MV-4-11 (cell line): ENCODE measurements at places on chromosomes 6 and 20.

DNA sequence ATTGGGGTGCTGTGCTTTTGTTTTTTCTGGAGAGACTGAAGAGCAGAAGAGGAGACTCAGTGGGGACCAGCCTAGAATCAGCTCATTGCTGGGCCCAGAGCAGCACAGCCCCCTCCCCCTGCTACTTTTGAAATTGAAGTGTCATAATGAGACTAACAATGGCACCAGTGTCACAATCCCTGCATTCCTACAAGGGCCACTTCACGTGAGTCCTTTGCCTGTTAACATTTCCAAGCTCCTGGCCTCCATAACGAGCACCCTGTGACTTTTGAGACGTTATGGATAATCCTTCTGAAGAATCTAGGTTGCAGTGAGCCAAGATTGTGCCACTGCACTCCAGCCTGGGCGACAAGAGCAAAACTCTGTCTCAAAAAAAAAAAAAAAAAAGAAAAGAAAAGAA is 41.7 kb downstream of the CNBD2 start:
- no peak for DNase-seq

DNA sequence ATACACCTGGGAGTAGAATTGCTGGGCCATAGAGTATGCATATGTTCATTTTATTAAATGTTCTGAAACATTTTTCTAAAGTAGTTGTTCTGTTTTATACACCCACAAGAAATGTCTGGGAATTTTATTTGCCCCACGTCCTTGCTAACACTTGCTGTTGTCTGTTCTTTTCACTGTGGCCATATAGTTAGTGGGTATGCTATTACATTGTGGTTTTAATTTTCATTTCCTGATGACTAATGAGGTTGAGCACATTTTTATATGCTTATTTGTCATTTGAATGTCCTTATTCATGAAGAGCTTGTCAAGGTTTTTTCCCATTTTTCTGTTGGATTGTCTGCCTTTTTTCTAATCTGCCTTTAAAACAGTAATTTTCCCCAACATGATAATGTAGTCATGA is 41.5 kb upstream of the TGM3 start:
- no peak for DNase-seq

DNA sequence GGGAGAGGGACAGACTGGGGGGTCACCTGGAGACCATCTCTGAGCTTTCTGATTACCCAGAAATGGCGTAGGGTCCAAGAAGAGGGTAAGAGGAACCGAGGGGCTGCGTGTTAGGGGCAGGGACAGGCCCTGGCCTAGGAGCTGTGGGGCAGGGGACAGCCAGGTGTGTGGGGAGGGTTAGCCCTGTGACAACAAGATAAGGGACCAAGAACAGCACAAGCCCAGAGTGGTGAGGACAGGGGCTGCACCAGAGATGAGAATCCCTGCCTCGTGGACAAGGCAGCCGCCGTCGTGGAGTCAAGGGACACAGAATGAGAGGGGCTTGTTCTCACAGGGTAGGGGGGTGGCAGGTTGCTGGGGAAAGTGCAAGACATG is 449 bp upstream of the AVP start:
- DNase-seq: no peak

GRCh38 chr6:106519460-106520394 is 109.6 kb downstream of the RTN4IP1 start:
- peak; percentile 95 for DNase-seq

DNA sequence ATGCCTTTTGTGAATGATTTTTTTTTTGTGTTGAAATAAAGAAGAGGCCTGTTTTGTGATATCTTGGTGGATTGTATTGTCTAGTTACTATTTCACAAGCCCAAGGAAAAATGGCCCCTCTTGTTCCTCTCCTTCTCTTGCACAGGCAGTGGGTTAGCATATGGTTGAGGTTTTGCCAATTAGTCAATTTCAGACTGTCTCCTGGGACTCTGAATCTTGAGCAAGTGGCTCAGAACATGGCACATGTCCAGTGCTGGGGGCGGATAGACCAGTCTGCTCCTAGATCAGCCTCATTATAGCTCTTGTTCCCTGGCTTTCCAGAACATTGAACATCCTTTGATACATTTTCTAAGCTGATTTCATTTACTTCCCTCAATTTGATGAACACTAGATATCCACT is 589.2 kb downstream of the PHF3 start:
- DNase-seq: no peak

DNA sequence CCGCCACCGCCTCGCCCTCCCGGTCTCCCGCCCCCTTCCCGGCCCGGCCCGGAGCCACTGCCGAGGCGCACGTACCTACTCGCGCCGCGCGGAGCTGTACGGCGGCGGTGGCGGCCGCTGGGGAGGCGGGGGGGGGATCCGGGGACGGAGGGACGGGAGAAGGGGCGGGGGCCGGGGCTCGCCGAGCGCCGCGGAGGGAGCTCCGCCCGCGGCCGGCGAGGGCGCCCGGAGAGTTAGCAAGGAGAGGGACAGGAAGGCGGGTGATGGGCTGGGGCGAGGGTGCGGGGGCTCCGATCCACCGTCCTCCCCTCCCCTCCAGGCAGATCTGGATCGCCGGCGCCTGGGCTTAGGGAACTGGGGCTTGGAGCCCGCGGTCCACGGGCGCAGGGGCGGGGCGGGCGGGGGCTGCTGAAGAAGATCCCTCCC is 548 bp upstream of the TMEM74B start:
- no peak for DNase-seq

- no peak for DNase-seq
Observed at GRCh38 chr6:73264446-73264845, 1.4 kb upstream of the KHDC1 start.

DNA sequence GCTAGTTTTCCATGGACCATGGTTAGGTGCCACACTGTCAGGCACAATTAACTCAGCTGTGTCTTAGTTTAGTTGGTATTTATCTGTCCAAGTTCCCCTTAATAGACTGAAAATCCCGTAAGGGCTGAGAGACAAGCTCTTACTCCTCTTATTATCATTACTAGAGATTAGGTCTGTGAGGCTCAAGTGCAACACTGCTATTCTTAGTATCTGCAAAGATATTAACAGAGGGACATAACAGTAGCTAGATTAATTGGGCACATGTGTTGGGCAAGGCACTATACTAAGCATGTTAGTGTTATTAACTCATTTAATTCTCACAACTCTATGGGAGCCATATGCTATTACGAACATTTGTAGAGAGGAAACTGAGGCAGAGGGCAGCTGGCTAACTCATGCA is 137.3 kb downstream of the VEGFA start:
- DNase-seq: no peak

GRCh38 chr6:150250826-150251225 is 108.0 kb downstream of the PPP1R14C start:
- no peak for DNase-seq

DNA sequence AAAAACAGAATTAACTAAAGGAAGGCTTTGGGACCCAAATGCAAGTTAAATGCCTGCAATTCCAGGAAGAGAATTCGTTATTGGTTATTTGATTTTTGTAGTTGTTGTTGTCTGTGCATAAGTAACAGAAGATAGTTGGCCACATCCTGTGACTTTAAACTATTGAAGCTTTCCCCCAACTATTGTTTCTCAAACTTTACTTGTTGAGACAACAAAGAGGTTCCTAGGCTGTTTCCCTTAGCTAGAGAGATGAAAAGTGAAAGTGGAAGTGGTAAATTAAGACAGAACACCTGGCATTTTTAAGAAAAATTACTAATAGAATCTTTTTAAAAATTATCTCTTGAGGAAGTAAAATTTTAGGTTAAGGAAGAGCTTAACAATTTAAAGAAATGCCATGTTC is 525.2 kb downstream of the PKHD1 start:
- DNase-seq: no peak

DNA sequence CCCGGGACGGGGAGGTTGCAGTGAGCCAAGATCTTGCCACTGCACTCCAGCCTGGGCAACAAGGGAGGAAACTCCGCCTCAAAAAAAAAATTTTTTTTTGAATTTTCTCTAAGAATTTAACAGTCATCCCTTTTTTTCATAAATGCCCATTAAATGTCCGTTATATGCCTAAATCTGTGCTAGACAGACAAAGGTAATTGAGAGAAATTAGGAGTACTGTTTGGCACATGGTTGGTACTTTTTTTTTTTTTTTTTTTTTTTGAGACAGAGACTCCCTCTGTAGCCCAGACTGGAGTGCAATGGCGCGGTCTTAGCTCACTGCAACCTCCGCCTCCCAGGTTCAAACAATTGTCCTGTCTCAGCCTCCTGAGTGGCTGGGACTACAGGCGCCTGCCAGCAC is 1.7 kb downstream of the PCMT1 start:
- DNase-seq: no peak

GRCh38 chr6:22146678-22146930 is 150.2 kb downstream of the PRL start:
- DNase-seq: no peak

- no peak for DNase-seq
Observed at GRCh38 chr6:74749211-74750147, 456.4 kb downstream of the COL12A1 start.

GRCh38 chr6:29827579-29828470 is at the start of gene HLA-G:
Gene HLA-G (plus strand): TSS chr6:29827825. CDS start chr6:29827845, 20 bp downstream.
- DNase-seq: no peak

- peak; percentile 2 for DNase-seq
Observed at GRCh38 chr6:37396571-37397180, 36.3 kb upstream of the CMTR1 start.

- no peak for DNase-seq
Observed at GRCh38 chr20:49585585-49586245, 17.8 kb upstream of the PTGIS start.

DNA sequence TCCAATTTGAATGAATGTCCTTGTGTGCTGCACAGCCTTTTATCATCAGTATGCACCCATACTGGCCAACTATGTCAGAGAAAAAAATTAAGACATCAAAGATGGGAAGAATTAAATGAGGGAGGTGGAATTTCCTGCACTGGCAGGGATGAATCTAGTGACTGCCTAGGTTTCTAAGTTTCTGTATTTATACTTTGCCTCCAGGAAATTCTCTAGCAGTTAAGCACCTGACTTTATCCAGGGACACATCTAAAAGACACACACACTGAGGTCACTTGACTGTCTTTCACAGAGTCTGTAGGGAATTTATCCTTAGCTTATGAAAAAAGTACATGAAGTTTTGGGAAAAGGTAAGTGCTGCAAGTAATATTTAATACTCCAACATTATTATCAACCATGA is 636.5 kb upstream of the PTCHD4 start:
- no peak for DNase-seq

DNA sequence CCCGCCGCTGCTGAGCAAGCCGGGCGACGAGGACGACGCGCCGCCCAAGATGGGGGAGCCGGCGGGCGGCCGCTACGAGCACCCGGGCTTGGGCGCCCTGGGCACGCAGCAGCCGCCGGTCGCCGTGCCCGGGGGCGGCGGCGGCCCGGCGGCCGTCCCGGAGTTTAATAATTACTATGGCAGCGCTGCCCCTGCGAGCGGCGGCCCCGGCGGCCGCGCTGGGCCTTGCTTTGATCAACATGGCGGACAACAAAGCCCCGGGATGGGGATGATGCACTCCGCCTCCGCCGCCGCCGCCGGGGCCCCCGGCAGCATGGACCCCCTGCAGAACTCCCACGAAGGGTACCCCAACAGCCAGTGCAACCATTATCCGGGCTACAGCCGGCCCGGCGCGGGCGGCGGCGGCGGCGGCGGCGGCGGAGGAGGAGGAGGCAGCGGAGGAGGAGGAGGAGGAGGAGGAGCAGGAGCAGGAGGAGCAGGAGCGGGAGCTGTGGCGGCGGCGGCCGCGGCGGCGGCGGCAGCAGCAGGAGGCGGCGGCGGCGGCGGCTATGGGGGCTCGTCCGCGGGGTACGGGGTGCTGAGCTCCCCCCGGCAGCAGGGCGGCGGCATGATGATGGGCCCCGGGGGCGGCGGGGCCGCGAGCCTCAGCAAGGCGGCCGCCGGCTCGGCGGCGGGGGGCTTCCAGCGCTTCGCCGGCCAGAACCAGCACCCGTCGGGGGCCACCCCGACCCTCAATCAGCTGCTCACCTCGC is 1.5 kb downstream of the ARID1B start:
- no peak for DNase-seq

- DNase-seq: no peak
Observed at GRCh38 chr6:14743144-14743473, 502.8 kb upstream of the JARID2 start.

DNA sequence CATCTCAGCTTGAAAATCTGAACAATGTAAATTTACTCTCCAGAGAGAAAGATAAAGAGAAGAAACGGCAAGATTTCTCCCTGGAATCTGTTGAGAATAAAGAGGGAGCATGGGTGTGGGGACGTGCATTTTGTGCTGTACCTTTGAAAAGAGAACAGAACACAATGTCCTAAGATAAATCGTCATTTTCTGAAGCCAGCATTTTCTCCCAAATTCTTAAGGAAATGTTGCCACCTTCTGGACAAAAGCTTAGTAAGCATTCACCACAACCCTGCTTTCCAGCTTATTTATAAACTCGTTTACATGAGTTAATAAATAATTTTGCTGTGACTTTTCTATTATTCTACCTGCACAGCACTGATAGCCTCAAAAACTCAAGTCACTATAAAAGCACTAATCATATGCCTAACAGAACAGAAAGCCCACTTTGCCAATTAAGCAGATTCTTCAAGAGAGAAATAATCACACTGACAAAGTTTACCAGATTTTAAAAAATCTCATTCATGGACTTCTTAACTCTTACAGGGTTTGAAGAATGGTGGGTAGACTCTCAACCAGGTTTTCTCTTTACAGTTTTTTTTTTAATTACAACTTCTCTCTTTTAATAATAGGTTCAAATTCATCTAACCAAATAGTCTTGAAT is 155.8 kb downstream of the MBOAT1 start:
- DNase-seq: peak; percentile 0

- DNase-seq: no peak
Observed at GRCh38 chr20:20304942-20305341, 63.0 kb upstream of the INSM1 start.

- DNase-seq: no peak
Observed at GRCh38 chr20:57384953-57385761, 6.0 kb upstream of the RBM38 start.

- DNase-seq: no peak
Observed at GRCh38 chr6:124441450-124441849, 520.8 kb upstream of the RNF217 start.

DNA sequence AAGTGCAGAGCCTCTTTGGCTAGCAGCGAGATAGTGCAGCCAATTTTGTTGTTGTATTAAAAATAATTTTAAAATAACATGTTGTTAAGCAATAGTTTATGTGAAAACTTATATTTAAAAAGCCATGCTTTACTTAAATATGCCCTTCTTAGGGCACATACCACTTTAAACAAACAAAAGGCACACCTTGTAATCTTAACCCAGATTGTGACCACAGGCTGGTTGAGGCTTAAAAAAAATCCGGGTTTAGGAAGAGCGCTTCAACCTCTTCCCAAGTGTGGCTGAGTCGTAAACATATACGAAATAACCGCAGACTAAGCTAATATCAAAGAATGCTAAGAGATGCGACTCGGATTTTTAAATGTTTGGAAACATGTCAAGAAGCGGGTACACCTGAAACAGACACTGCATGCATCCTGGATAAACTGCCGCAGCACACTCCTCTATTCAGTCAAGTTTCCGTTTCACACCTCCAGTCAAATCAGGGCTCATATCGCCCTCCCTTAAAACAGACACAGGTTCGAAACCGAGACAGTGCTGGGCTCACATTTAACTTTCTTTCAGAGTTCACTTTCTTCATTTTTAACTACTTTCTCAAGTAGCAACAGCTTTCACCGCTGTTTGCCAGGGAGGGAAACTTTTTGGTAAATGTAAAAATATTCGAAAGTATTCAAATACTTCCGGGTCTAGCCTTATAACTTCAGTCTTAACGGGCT is 1.5 kb downstream of the DEK start:
- DNase-seq: no peak
